ENCODE measurements at places on chromosomes 6 and 20.

DNA sequence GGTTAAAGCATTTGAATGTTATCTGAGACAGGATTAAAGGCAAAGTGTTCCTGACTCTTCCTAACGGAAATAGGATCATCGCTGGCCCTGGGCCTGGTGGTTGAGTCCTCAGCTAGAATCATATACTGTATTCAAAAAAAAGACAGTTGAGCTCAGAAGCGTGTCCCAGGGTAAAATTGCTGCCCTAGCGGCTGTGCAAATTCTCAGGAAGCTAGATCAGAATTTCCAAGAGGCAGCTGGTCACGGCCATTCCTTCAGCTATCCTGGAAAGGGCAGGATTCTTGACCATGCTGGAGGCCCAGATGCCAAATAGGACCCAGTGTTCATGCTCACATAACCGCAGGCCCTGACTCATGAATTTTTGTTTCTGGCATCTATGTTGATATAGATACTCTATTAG lies 67.4 kb downstream of the STMND1 start:
- no peak for DNase-seq

DNA sequence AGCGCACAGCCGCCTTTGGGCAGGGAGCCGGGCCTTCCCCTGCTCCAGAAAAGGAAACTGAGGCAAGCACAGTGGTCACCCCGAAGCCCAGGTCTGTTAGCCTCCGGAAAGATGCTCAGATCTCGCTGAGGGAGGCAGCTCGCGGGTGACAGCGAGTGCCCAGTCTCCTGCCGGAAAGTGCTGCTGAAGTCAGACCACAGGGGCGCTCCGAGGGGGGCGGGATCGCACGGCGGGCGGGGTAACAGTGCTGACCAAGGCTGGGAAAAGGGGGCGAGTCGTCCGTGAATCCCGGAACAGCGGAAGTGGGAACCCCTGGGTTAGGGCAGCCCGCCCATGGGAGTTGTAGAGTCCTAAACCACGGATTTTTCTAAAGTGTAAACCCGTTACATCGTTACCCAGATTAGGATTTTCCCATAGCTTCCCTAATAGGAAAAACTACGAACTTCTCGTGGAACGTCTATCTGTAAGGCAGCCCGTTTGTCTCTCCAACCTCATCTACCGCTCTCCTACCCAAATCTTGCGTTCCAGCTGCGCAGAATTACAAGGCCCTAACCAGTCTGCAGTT lies 504 bp downstream of the VPS16 start:
- no peak for DNase-seq

DNA sequence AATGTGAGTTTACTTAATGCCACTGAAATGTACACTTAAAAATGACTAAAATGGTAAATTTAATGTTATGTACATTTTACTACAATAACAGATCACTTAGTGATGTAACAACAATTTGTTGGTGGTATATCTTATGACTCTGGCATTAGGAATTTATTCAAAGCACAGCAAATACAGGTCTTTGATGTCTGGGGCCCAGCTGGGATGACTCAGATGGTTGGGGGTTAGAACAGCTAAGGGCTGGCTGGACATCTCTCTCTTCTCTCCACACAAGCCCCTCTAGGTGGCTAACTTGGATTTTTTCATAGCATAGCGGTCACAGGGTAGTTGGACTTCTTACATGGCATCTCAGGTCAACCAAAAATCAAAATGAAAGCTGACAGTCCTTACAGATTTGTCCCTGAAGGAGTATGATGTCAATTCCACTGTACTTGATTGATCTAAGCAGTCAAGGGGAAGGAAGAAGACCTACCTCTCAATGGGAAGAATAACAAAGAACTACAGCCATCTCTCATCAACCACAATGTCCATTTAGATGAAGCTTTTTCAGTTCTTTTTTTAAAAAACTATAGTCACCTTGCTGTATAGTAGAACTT lies 37.5 kb upstream of the LCA5 start:
- no peak for DNase-seq

- no peak for DNase-seq
Measured at GRCh38 chr20:10853176-10853575, 179.4 kb upstream of the JAG1 start.

DNA sequence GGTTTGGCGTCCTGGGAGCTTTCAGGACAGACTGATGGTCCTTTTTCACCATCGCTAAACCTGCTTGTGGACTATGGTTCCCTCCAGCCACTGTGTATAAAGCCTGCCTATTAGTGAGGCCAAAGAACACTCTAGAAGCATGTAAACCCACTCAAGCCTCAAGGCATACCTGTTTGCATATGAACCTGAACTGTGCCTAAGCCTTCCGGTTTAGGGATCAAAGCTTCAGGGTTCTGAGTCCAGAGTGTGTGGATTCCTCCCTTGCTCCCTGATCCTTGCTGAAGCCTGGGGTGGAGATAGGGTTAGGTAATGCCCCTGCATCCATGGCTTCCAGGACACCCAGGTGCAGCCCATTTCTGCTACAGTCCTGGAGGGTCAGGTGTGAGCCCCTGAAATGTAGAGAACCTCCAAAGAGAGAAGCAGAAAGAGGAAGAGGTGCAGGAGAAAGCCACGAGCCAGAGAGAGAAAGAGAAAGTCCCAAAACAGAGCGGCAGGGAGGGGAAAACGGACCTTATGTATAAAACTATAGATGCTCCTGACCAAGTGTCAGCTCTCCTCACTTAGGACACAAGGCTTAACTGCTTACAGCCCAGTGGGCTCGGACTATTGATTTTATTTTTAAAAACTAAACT lies 93.3 kb downstream of the SCML4 start:
- no peak for DNase-seq

Measured in stimulated activated CD8-positive, alpha-beta memory T cell treated with anti-CD3 and anti-CD28 coated beads, Interleukin-15, amount 100 ng/mL, for 4 hours (primary cell).